ENCODE measurements at places on chromosomes 2 and 18.

- DNase-seq = no peak
Observed at GRCh38 chr2:26636935-26637334, 4.2 kb downstream of the CIB4 start.

DNA sequence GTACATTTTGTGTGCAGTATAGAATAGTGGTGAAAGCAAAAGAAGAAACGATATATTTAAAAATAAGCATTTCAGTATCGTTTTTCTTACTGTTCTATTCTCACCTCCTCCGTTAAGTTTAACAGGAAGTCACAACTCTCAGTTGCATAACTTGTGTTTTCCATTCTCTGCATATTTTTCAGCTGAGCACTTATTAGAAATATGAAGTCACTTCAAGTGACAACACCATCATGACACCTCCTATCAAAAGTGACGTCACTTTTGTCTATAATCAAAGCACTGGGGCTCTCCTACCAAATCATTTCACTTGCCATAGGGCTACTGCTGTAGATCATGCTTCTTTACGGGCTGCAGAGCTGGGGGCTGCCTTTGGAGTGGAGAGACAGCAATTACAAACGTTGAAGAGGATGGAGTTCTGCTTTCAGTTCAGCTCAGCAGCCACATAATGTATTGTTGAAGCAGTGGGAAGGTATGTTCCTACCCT, 36.3 kb downstream of the STAT4 start:
- DNase-seq = no peak

DNA sequence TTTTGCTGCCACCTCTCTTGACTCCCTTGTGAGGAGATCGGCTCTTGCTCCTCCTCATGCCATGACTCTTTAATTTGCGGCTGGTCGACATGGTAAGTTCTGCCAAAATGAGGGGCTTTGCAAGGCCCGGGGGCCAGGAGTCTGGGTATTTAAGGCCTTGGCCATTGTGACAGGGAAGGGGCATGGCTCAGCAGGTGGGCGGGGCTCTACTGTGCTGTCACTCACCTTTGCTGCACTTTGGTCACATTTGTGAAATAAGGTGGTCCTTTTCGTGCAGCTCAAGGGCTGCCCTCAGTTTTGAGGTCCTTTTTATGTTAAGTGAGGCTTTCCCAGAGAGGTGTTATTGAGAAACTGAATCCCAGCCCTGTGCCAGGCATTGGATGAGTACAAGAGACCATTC, at the start of gene TNP1:
TNP1 (minus strand) TSS at position 121 of the 400 bp plus-strand sequence; CDS start at position 91, 30 bp downstream.
- no peak for DNase-seq

GRCh38 chr2:173132531-173132930, 56.9 kb downstream of the MAP3K20 start:
- DNase-seq = no peak

- DNase-seq = peak; percentile 96
Observed at GRCh38 chr18:32446780-32447179, 23.9 kb downstream of the GAREM1 start.

DNA sequence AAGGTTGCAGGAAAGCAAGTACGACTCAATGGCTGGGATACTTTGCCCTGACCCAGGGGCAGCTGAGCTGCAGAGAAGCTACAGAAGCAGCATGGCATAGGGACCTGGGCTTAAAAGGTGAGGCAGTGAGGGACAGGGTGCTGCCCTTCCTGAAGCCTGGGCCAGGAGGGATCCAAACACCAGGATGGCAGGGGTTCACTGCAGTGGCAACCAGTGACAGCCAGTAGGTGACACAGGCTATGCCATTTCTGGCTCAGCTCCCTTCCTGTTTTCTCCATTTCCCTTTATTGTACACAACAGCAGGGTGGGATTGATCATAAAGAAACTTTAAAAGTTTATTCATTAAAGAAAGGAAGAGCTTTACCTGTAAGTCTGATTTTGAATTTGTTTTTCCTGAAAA, 48.8 kb downstream of the CABYR start:
- DNase-seq = no peak

Measured in NCI-H748 treated with DMSO at 0.1 percent for 48 hours (cell line).